CD4-positive, alpha-beta T cell treated with Interferon gamma for 1 hour (primary cell): ENCODE measurements at places on chromosomes 7 and 10.

- no peak for DNase-seq
Measured at GRCh38 chr10:103733045-103733419, 122.3 kb downstream of the SH3PXD2A start.

- no peak for DNase-seq
Measured at GRCh38 chr10:85045046-85045445, 716.7 kb downstream of the CCSER2 start.

GRCh38 chr7:129069021-129069420 lies 14.1 kb upstream of the TNPO3 start:
- no peak for DNase-seq

- DNase-seq: no peak
Measured at GRCh38 chr10:101773923-101774588, 1.9 kb downstream of the FGF8 start.

DNA sequence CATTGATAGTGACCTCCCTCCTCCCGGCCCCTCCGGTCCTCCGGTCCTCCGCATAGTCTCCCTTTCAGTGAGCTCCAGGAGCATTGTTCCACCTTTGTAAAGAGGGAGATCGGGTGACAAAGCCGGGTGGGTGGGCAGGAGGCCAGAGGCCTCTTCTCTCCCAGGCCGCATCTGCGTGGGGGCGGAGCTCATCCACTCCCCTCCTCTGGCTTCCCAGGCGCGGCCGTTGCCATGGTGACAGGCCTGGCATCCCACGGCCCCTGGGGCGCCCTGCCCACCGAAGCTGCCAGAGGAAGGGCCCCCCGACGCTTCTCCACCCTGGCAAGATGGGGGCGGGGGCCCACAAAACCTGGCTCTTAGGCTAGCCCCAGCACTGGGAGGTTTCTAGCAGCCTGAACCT lies 4.4 kb upstream of the FZD9 start:
- no peak for DNase-seq

DNA sequence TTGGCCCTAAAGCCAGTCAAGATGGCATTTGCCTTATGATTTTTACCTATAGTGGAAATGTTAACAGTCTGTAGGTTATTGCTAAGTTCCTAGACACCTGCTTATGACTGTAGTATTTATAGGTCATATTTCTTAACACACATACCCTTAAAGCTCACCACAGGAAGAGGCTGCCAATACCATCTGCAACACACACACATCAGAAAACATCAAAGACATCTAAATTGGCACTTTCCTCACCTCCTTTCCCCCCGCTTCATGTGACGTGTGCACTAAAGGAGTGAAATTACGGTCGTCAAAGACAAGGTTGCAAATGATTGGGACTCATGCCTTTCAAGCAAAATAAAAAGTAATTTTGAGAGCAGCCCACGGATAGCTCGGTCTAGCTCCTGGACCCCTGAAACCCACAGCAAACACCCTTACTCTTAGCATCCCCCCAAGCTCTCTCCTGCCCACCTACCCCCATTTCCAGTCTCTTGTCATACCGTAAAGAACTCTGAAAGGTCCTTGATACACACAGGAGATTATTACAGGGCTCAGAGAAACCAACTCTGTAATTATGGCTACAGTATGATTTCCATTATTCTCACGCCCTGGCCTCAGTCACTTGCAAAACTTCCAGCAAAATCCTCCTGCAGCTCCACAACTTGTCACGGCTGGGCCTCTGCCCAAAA lies 90.5 kb downstream of the PLXNA4 start:
- peak; percentile 54 for DNase-seq

DNA sequence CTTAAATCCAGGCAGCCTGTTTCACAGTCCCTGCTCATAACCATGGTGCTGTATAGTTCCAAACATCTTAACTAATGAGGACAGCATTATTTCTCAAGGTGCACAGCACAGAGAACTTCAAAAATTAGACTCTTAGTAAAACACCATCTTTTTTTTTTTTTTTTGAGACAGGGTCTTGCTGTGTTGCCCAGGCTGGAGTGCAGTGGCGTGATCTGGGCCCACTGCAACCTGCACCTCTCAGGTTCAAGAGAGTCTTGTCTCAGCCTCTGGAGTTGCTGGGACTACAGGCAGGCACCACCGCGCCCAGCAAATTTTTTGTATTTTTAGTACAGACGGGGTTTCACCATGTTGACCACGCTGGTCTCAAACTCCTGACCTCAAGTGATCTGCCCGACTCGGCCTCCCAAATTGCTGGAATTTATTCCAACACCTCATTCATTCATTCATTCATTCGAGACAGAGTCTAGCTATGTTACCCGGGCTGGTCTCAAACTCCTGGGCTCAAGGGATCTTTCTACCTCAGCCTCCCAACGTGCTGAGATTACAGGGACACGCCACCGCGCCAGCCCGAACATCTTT lies 507 bp upstream of the TMEM254 start:
- no peak for DNase-seq

GRCh38 chr10:114795039-114795438 lies 26.5 kb upstream of the FHIP2A start:
- DNase-seq: no peak

GRCh38 chr7:2707481-2707880 lies 19.5 kb downstream of the AMZ1 start:
- no peak for DNase-seq

DNA sequence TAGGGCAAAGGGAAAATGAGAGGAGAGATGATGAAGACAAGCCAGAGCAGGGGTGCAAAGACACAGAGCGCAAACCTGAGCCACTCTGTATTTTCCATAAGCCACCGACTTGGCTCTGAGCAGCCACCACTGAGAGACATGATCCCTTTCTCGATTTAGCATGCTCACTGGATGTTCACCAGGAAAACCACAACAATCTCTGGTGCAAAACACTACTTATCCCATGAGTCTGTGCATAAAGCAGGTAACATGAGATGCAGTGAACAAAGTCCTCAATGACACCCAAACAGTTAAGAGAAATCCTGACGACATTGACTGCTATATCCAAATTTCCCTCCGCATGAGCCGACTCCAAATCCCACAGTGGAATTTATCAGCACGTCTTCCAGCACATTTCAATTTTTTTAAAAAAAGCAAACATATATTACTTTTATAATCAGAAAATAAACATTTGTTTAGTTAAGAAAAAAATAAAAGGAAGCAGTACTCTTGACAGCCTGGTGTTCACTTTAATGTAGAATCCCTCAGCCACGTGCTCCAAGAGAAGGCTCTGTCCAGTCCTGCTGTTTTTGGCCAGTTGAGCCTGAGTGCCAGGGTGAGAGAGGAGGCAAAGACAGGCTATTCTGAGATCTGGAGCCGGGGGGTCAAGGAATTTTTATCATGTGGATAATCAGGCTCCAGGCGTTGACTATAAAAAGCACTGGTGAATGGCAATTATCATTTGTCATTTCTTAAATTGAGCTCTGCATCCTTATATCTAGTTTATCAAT lies 238.4 kb downstream of the KCNMA1 start:
- DNase-seq: no peak

DNA sequence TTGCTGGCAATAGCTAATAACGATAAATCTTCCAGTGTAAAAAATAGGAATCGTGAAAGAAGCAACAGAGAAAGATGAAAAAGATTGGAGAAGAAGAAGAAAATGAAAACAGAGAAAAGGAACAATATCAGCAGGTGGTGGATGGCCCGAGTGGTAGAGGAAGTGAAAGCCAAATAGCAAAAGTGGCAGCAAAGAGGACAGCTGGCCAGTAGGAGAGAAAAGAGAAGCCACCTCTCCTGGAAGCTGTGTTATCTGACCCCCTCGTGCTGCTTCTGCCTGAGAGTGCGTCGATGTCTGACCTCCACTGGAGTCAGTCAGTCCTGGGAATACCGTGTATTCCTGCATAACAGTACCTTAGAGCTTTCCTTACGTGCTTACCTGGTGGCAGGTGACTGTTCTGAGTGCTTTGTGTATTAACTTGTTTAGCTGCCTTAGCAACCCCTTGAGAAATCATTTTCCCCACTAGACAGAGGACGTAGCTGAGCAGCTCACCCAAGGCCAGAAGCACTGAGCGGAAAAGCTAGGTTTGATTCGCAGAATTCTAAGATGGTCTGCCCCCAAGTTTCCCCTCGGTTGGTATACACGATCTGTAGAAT lies 88.3 kb downstream of the CHN2 start:
- DNase-seq: no peak

DNA sequence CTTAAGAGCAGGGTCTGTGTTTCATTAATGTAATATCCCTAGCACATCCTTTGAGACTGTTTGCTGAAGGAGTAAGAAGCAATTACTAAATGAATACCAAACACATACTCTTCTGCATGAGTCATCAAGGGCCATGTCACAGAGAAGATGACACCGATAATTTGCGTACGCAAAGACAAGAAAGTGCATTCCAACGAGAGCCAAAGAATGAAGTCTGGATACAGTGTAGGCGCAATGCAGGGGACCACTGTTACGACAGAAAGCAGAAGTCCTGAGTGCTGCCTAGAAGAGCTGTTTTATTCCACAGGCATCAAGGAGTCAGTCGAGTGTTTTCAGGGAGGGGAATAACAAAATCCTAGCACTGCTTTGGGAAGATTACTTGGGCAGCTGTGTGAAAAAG lies 62.7 kb downstream of the VPS41 start:
- no peak for DNase-seq

DNA sequence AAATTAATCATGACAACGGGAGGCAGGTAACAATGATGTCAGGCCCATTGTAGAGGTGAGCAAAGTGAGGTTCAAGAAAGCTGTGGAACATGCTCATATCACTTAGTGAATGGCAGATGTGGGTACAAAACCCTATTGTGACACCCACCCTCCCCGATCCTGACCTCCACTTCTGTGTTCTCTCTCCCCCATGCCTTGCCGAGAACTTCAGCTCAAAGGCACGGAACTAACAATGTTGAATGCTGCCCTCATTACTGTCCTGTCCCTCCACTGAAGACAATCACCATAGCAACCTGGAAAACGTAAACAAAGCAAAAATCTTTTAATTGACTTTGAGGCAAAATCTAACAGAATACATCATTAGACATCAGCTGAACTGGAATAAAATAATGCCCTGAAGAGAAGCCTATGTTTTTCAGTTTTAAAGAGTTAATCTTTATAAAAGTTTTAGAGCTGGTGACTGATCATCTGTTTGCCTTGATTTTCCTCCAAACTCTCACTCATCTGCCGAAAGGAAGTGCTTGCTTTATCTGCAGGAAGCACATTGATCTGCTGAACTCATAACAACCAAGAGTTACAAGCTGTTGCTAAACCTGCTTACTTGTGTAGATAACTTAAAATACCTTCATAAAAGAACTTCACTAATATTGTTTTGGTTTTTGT lies 133.6 kb downstream of the CUBN start:
- no peak for DNase-seq

GRCh38 chr10:20551761-20552160 lies 345.4 kb downstream of the NEBL start:
- DNase-seq: no peak

GRCh38 chr10:71302874-71303568 lies 16.0 kb upstream of the SLC29A3 start:
- no peak for DNase-seq

DNA sequence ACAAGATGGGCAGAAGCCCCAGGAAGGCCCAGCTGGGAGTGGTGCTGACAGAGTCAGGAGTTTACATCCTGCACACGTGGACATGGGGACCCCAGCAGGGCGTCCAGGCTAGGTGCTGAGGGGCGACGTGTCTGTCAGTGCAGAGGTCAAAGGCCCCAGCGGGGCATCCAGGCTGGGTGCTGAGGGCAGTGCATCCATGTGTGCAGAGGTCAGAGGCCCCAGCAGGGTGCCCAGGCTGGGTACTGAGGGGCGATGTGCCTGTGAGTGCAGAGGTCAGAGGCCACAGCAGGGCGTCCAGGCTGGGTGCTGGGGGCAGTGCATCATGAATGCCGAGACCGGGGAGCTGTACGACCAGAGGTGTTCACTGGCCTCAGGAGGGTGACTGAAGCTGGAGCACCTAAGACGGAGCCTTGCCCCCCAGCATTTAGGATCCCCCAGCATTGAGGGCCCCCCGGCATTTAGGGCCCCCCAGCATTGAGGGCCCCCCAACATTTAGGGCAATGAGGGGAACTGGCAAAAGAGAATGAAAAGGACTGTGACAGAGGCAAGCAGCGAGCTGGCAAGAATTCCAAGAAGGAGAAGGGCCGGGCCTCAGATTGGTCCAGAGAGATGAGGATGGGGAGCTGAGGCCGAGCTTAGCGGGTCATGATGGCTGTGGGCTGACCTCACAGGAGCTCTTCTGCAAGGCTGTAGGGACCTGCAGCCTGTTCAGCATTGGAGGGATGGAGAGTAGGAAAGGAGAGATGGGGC lies 474.9 kb downstream of the PTPRN2 start:
- DNase-seq: no peak
